ENCODE measurements at places on chromosomes 7 and 10.

DNA sequence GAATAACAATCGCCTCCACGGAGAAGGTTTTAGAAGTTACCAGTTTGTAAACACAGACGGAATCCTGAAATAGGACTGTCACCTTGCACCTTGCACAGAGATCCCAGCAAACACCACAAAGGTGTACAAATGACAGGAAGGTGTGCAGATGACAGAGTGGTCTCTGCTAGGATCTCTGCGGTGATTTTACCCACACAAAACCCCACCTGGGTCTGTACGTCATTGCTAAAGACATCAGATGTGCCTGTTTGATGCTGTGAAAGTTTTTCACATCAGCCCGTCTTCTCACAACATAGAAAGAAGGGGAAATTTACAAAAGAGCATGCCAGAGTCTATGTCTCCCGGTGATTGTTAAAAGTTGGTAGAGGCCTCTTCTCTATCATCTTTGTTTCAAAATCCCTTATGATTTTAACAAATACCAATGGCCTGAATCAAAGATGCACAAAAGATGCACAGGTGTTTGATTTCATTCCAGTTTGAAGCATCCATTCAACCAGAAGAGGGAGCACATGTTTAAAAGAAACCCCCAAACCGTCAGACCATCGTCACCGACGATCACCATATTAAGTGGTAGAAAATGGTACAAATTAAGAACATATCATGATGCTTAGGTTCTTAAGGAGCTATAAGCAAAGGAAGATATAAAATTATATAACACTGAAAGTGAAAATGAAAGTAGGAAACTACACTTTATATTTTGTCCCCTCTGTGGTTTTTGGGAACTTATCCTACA lies 576.5 kb downstream of the PTPRN2 start:
- DNase-seq, result no peak

DNA sequence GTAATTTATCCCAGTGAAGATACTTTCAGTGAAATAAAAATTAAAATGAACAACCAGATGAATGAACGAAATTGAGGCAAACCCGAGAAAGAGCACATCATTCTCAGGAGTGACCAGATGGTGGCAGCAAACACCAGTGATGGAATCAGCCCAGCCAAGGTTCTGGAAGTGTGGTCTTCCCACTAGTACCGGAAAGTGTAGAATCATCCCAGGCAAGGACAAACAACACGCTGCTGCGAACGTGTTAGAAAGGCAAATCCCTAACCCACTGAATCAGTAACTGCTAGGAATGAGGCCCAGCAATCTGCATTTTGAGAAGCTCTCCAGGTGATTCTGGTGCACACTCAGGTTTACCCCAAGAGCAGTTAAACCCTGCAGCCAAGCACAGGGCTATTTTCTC lies 15.5 kb upstream of the SLC18A3 start:
- DNase-seq, result peak; percentile 30

DNA sequence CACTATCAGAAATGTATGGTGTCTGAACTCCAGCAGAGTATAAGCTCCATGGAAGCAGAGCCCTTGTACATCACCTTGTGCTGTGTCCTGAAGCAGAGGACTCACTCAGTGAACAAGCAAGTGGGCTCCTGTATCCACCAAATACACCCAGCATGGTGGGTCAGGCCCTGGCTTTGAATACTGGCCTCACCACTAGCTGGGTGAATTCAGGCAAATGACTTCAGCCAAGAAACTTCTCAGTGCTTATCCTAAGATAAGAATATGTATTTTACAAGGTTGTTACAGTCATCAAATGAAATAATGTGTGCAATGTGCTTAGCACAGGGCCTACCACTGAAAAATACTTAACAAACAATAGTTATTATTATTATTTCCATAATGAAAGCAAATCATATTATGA lies 62.6 kb downstream of the CALD1 start:
- no peak for DNase-seq

DNA sequence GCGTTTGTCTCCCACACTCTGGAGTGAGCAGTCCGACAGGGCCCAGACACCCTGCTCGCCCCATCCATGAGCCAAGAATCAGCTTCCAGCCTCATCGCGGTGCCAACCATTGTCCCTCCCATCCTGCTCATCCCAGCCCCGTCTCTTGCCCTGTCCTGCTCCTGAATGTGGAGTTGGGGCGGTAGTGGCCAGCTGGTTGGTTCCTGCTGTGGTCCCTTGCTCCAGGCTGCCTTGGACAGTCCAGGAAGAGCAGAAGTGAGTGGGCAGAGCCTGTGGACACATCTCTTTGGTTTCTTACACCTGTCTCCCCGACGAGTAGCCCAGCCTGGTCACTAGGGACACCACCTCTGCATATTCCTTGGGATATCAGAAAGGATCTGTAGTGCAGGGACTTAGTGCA lies 63.9 kb downstream of the CDH23 start:
- no peak for DNase-seq

DNA sequence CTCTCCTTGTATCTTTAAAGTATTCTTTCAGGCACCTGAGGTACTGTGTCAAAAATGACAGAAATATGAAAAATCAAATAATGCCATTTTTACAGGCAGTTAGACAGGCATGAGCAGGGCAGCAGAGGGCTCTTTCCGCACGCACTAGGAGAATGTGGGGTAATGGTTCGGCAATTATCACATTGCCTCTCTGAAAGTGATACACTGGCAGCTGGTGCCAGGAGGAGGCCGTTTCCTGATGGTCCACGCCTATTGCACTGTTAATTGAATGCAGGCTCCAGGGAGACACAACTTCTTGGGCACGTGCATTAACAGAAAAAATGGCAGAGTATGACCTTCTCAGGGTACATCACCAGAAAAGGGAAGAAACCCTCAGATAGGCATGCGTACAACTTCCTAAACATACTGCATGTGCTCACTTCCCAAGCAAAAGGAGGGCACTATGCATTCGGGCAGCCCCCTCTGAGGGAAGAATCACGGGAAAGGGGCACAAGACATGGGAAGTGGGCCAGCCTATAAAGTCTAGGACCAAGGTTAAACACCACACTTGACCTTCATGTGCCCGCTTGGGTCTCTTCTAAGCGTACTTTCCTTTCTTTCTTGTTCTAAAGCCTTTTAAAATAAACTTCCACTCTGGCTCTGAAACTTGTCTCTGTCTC lies 161.7 kb downstream of the TNS3 start:
- no peak for DNase-seq

- no peak for DNase-seq
Measured at GRCh38 chr10:29827512-29827911, 192.7 kb upstream of the SVIL start.
